ENCODE measurements at places on chromosomes 4 and X.

GRCh38 chr4:38565271-38566199 is 98.5 kb upstream of the KLF3 start:
- DNase-seq, result no peak

GRCh38 chrX:103729015-103729414 is 18.3 kb downstream of the TMEM31 start:
- DNase-seq, result no peak

DNA sequence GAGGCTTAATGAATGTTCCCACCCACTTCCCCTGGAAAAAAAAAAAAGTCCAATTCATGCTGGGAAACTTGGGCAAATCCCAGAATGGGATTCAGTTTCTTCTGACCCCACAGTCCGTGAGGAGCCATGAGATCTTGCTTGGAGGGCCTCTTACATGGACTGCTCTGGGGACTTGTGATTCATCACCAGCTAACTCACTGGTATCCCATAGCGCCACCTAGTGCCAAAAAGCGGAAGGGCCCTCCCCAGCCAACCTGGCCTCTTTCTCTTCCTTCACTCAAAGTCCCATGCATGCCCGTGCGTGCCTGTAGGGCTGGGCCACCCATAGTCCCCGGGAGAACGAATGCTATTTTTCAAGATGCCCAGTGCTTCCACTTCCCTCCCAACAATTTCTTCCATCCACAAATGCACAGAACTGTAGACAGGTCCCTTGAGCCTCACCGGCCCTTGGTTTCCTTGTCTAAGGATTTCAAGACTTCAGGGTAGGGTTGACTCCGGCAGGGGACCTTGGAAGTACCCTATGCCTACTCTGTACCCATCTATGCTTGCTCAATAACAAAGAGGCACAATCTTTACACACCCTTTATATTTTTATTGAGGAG is 5.1 kb downstream of the RTL5 start:
- peak; percentile 79 for DNase-seq

DNA sequence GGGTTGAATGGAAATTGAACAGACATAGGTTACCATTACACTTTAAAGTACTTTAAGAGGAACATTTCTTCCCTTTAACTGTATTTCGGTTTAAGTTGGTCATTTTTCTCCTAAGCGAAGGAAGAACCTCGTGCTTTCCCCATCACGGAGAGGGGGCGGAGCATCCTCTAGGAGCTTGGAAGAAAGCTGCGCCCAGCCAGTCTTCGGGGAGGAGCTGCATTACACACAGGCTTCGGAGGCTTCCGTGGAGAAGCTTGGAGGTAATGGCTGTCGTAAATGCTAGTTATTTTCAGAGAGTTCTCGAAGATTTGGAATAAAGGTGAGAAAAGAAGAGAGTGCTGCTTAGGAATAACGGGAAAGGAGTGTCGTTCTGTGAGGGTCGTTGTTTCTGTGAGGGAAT is at the start of gene PWWP3B:
Gene PWWP3B, plus strand, starts transcription at position 199 of the 400 bp plus-strand sequence. CDS start 37,128 bp downstream, outside the sequence.
- DNase-seq, result peak; percentile 33

All from renal pelvis (tissue), 12 donors.